ENCODE measurements at places on chromosomes 5 and 9.

GRCh38 chr9:109418827-109419226, 79.3 kb downstream of the PTPN3 start:
- DNase-seq: no peak

- DNase-seq: no peak
Observed at GRCh38 chr9:92978345-92978875, 31.1 kb downstream of the FGD3 start.

GRCh38 chr5:32020271-32020670, 153.8 kb downstream of the GOLPH3 start:
- no peak for DNase-seq

DNA sequence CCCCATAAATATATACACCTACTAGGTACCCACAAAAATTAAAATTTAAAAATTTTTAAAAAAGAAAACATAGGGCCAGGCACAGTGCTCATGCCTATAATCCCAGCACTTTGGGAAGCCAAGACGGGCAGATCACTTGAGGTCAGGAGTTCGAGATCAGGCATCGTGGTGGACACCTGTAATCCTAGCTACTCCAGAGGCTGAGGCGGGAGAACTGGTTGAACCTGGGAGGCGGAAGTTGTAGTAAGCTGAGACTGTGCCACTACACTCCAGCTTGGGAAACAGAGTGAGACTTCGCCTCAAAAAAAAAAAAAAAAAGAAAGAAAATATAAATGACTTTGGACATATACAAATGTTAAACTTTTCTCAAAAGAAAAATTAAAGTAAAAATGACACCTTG, 33.3 kb upstream of the RNF38 start:
- no peak for DNase-seq

DNA sequence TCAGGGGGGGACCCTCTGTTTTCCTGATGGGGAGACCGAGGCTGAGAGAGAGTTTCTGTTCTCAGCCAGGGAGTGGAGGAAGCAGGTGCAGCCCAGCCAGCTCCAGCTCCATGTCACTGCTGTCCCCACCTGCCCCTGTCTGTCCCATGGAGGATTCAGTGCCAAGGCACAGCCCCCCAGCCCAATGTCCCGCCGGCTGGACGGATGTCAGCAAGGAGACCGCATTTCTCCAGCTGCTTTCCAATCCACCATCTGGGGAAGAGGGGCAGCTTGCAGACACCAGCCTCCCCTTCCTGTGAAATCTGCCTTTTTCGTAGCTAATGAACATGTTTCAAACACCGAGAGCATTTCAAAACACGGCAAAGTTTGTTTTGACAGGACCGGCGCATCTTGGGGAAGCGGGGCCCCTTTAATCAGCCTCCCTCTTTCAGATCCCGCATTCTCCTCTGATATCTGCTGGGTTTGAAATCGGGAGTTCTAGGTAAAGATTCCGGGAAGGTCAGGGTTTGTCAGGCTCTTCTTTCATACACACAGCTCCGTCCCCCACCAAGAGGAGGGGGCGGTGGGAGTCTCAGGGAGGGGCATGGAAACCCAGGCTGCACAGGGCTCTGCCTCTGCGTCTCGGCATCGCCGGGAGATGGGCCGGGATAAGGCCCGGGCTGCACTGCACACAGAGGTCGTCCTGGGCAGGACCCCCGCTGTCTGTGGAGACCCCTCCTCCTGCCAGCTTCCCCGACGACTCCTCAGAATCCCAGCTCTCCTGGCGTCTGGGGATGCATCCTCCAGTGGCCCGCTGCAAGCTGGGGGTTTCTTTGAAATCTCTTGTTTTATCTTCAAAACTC, 74.8 kb downstream of the NEK6 start:
- no peak for DNase-seq

DNA sequence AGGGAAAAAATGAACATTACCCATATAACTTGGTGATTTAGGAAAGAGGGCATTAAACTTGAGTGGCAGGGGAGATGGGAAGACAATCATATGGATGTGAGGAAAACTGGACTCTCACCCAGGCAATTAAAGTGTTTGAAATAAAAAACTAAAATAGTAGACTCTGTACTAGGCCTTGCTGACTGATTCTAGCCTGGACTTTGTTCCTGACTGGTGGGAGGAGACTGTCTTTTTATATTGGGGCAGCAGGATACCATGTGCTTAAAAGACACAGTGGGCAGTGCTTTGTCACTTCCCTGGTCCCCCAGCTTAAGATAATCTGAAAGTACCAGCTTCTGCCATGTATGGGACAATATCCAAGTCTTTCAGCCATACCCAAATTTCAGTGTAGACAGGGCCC, 107.0 kb downstream of the ACTL7B start:
- no peak for DNase-seq

DNA sequence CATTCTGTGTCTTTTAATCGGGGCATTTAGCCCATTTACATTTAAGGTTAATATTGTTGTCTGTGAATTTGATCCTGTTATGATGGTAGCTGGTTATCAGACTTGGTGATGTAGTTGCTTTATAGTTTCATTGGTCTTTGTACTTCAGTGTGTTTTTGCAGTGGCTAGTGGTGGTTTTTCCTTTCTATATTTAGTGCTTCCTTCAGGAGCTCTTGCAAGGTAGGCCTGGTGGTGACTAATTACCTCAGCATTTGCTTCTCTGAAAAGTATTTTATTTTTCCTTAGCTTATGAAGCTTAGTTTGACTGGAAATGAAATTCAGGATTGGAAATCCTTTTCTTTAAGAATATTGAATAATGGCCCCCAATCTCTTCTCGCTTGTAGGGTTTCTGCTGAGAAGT, 156.9 kb downstream of the CNTLN start:
- no peak for DNase-seq

DNA sequence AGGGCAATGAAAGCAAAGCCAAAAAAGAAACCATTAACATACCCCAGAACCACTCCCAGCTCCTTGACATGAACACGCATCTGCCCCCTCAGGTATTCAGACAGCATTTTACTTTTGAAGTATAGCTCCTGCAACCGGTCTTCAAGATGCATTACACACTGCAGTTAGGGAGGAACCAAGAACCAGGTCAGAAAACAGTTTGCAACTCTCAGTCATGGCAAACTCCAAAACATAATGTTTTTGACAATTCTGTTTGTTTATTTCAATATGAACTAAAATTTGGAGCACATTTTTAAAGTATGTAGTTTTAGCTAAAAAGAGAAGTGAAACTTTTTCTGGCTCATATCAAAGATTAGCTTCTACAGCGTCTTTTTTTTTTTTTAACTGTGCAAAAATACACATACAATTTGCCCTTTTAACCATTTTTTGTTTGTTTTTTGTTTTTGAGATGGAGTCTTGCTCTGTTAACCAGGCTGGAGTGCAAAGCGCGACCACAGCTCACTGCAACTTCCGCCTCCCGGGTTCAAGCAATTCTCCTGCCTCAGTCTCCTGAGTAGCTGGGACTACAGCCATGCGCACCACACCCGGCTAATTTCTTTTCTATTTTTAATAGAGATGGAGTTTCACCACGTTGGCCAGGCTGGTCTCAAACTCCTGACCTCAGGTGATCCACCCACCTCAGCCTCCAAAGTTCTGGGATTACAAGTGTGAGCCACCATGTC, 12.2 kb upstream of the RAPGEF6 start:
- DNase-seq: no peak

DNA sequence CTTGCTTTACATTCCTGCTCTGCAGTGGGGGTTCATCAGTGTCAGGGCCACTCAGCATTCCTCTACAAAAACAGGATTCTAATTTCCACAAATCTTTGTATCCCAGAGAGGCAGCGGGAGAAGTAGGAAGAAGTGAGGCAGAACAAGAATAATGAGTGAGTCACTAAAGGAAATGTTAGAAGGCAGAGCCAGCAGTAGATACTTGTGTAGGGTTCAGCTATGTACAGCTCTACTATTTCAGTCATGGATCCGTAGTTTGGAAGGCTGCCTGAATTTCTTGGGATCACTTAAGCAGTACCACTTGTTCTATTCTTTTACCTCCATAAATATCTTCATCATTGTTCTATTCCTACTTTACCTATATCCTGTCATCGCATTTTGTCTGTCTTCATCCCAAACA, 246.3 kb upstream of the TLE4 start:
- no peak for DNase-seq

GRCh38 chr9:14433351-14434157, 119.6 kb upstream of the NFIB start:
- no peak for DNase-seq

GRCh38 chr5:60945813-60946187, 795 bp downstream of the NDUFAF2 start:
- DNase-seq: no peak

- DNase-seq: no peak
Observed at GRCh38 chr9:124054582-124055227, 43.1 kb downstream of the LHX2 start.

DNA sequence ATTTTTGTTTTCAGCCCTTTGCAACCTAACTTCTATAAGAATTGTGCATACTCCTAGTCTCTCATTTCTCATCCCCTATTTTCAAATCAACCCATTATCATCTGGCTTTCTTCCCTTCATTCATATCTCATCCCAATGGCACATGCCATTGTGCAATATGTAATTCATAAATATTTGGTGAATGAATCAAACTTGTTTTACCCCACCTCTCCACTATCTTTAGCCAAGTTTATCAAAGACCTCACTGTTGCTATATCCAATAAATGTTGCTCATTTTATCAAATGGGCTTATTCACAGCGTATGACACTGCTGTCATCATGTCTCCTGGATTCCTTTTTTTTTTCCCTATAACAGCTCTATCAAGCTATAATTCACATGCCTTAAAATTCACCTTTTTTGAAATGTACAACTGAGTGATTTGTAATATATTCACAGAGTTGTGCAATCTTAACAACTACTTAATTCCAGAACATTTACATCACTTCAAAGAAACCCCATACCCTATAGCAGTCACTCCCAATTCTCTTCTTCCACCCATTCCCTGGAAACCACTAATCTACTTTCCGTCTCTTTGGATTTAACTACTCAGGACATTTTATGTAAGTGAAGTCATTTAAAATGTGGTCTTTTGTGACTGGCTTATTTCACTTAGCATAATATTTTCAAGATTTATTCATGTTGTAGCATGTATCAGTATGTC, 214.4 kb upstream of the PAPPA start:
- no peak for DNase-seq

- no peak for DNase-seq
Observed at GRCh38 chr5:76524101-76524835, 98.9 kb downstream of the F2RL2 start.

- no peak for DNase-seq
Observed at GRCh38 chr9:126667190-126668055, 53.7 kb downstream of the LMX1B start.

GRCh38 chr5:150116667-150117400, 30.5 kb upstream of the CSF1R start:
- no peak for DNase-seq

GRCh38 chr5:141121563-141121962, at the start of gene PCDHB4:
Gene PCDHB4 (plus strand): TSS chr5:141121818. CDS start chr5:141121999, 181 bp downstream.
- no peak for DNase-seq

DNA sequence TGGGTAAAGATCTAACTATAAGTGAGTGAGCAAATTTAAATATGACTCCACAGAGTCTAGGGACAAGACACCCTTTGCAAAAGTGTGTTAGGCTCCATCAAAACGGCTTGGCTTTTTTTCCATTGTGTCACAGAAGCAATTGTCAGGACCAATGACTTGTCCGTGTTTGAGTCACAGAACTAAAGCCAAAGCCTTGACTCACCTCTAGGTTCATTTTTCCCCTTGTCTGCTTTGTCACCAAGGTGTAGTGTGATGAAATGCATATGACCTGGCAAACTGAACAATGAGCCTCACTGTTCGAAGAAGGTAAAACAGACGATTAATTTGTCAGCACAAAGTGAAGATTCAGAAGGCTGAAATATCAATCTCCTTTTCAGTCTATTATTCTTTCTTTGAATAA, 331.0 kb downstream of the GLIS3 start:
- DNase-seq: no peak

- DNase-seq: no peak
Observed at GRCh38 chr5:104223885-104224773, 661.5 kb upstream of the NUDT12 start.

DNA sequence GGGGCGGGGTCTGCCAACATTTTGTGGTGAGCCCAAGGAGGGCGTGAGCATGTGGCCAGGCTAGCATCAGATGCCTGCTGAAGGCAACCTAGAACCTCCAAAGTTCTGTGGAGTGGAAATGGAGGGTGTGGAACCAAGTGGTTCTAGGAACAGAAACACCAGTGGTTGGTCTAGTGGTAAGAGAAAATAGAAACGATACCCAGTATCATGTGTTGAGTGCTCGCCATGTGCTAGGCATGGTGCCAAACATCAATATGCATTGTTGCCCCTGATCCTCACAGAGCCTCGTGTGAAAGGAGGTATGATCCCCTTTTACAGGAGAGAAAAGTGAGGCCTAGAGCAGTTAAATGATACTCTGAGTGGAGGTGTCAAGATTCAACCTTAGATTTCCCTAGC, 31.5 kb upstream of the MVB12B start:
- DNase-seq: no peak

- no peak for DNase-seq
Observed at GRCh38 chr5:604391-604831, 7.7 kb upstream of the CEP72 start.

GRCh38 chr5:6995115-6995514, 281.9 kb downstream of the TENT4A start:
- DNase-seq: no peak

DNA sequence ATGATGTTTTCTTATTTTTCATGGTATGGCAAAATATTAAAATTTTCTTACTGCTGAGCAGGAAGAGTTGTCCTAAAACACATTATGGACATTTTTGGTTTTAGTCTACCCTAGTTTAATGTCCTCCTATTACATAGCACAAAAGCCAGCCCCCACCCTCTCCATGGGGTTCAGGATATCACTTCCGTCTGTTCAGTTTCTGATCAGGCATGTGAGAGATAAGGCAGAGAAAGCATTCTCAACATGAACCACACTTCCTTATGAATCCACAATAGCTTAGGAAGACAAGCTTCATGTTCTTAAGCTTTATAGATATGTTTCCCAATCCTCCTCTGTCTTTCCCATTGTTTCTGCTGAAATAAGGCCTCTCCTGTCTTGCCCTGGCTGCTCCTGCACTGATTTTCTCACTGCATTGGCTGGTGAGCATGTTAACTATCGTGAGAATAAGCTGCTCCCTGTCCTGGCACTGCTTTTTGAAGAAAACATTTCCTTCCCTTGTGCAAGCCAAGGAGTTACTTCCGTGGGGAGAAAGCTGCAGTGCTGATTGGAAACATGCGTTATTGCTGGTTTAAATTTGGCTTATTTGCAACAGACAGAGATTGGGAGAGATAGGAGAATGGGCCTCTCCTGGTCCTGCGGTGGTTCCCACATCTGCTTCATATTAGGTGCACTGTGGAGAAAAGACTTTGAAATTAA, 260.3 kb upstream of the RPS23 start:
- DNase-seq: no peak

DNA sequence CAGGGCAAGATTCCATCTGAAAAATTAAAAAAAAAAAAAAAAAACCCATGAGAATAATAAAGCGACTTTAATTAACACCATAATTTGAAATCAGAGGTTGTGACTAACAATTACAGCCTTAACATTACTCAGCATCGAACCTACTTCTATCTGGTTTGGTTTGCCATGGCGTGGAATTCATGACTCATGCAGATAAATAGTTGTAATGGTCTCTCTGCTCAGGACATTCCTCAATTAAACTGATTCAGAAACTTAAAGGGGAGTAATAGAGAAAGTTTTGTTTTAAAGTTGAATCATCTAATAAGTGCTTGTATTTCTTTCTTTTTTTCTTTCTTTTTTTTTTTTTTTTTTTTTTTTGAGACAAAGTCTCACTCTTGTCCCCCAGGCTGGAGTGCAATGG, 135.5 kb downstream of the SPATA31D1 start:
- no peak for DNase-seq

GRCh38 chr9:135085830-135086546, 1.5 kb upstream of the OLFM1 start:
- peak; percentile 98 for DNase-seq

Data from H1 (cell line).